ENCODE measurements at places on chromosomes 4 and X.
A peak's percentile ranks its signal among the peaks of the same experiment; 100 is the strongest.

GRCh38 chr4:60744767-60745166 is 455.4 kb upstream of the ADGRL3 start:
- H3K27ac ChIP-seq: no peak overlapping the region
- no peaks in the 10 kb centered on the region for H3K36me3 ChIP-seq
- H3K27me3 ChIP-seq: no peaks in the 10 kb centered on the region

DNA sequence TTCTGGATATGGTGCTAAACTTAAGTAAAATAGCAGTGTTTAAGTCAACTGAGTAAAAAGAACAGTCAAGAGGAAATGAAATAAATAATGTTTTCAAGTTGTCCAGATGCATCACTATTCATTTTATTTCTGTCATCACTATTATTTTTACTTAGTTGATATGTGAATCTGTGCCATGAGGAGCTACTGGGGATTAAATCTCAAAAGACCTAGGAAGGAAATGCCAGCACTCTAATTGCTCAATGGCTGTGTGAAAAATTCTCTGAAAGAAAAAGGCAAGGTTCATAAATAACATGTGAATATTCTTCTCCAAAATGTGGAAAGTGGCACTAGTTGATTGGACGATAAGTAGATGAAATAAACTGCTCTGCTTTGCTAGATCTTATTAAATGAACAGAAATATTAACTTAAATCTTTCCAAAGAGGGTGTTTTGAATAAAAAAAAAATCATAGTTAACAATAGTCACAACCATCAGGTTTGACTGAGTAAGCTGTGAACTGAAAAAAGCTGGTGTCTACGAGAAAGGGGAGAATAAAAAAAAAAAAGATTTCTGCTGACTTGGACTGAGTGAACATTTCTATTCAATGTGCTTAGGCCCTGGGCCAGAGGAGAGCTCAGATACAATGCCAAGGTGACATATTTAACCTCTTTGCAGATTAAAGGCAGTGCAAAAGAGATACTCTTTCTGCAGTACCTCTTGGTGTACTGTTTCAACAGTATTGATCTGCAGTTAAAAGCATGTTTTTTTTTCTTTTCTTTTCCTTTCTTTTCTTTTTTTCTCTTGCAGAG is 1.6 kb downstream of the SPARCL1 start:
- no peaks in the 10 kb centered on the region for H3K27me3 ChIP-seq
- no peaks in the 10 kb centered on the region for H3K36me3 ChIP-seq
- peaks cover 2% of the 10 kb centered on the region for H3K4me1 ChIP-seq
- H3K27ac ChIP-seq: no peak overlapping the region
- H3K4me3 ChIP-seq: no peak overlapping the region

GRCh38 chrX:15947648-15948317 is 93.2 kb upstream of the AP1S2 start:
- DNase-seq: peak; percentile 64
- no peaks in the 10 kb centered on the region for H3K36me3 ChIP-seq
- no peaks in the 10 kb centered on the region for H3K27me3 ChIP-seq
- H3K4me1 ChIP-seq: peaks cover 27% of the 10 kb centered on the region
- H3K4me3 ChIP-seq: no peak overlapping the region

- no peak overlapping the region for H3K27ac ChIP-seq
- H3K4me3 ChIP-seq: no peak overlapping the region
These were observed 59.5 kb upstream of the NEIL3 start for GRCh38 chr4:177250056-177250696.

DNA sequence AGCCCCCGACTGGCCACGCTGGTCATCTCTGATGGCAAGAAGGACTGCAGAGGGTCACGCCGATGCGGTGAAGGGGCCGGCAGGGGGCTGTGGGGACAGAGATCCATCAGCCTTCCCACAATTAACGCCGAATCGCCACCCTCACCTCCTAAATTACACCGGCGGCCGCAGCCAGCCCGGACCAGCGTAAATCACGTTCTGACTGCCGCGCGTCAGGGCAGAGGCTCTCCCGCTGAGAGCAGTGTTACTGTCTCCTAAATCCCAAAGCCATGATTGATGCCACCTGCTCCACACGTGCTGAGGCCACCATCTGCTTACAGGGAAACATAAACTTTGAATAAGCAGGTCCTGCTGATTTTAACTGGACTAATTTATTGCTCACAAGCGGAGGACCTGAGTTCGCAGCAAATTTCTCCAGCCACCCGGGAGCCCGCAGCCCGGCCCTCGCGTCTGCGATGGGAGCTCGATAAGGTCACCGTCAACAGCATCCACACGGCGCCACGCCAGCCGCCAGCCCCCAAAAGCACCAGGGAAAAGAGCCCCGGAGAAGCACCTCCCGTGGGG is 127.3 kb upstream of the NKX1-1 start:
- H3K4me1 ChIP-seq: no peaks in the 10 kb centered on the region
- no peak overlapping the region for H3K27ac ChIP-seq
- DNase-seq: no peak
- H3K36me3 ChIP-seq: no peaks in the 10 kb centered on the region
- peaks cover 7% of the 10 kb centered on the region for H3K27me3 ChIP-seq
- no peak overlapping the region for H3K4me3 ChIP-seq

GRCh38 chr4:173332963-173333657 is 1.0 kb downstream of the HMGB2 start:
- peaks cover 29% of the 10 kb centered on the region for H3K36me3 ChIP-seq
- peak; percentile 30 for DNase-seq
- peak overlapping the region; percentile 85 for H3K27ac ChIP-seq
- H3K4me1 ChIP-seq: peaks cover 27% of the 10 kb centered on the region
- peak overlapping the region; percentile 91 for H3K4me3 ChIP-seq
- no peaks in the 10 kb centered on the region for H3K27me3 ChIP-seq

- no peaks in the 10 kb centered on the region for H3K4me1 ChIP-seq
- H3K4me3 ChIP-seq: no peak overlapping the region
- no peaks in the 10 kb centered on the region for H3K27me3 ChIP-seq
These were observed 116.3 kb downstream of the STOX2 start for GRCh38 chr4:184021389-184021788.

GRCh38 chr4:182339221-182339641 is 96.0 kb downstream of the TENM3 start:
- no peaks in the 10 kb centered on the region for H3K4me1 ChIP-seq
- no peak for DNase-seq
- H3K27me3 ChIP-seq: no peaks in the 10 kb centered on the region
- no peaks in the 10 kb centered on the region for H3K36me3 ChIP-seq
- no peak overlapping the region for H3K27ac ChIP-seq
- H3K4me3 ChIP-seq: no peak overlapping the region

Data from PC-3 (cell line).